ENCODE measurements at places on chromosomes 3 and 15.

- DNase-seq: no peak
Observed at GRCh38 chr3:49805367-49805782, 2.3 kb downstream of the INKA1 start.

DNA sequence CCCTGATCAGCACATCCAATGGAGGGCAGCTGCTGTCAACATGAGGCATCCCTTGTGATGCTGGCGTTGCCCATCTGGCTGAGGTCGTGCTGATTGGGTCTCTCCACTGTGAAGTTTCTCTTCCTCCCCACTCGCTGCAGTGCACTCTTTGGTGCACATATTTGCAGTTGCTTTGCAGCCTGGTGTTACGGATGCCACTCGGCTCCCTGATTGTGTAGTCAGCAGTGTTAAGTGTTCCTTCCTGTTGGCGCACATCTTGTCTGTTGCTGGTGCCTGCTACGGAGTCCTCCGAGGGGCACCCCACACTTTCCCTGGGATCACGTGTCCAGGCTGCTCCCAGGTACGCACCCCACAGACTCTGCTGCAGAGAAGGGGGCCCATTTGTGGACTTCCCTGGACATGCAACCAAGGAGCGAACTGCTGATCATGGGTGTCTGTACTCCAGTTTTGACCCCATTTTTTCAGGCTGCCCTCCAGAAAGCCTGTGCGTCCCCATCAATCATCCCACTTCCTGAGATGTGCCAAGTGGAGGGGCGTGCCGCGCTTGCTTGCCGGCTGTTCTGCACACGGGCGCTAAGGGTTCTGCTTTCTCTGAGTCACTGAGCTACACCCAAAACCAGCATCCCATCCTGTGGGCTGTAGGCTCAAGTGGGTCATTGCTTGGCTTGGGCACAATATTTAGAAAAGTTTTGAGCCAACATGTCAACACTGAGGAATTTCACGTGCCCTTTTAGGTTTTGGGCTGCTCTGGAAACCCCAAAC lies 98.6 kb downstream of the FBLN2 start:
- no peak for DNase-seq

- no peak for DNase-seq
Observed at GRCh38 chr15:64158363-64159134, 4.3 kb downstream of the PPIB start.

- DNase-seq: no peak
Observed at GRCh38 chr3:170327040-170327808, 30.3 kb upstream of the SKIL start.

DNA sequence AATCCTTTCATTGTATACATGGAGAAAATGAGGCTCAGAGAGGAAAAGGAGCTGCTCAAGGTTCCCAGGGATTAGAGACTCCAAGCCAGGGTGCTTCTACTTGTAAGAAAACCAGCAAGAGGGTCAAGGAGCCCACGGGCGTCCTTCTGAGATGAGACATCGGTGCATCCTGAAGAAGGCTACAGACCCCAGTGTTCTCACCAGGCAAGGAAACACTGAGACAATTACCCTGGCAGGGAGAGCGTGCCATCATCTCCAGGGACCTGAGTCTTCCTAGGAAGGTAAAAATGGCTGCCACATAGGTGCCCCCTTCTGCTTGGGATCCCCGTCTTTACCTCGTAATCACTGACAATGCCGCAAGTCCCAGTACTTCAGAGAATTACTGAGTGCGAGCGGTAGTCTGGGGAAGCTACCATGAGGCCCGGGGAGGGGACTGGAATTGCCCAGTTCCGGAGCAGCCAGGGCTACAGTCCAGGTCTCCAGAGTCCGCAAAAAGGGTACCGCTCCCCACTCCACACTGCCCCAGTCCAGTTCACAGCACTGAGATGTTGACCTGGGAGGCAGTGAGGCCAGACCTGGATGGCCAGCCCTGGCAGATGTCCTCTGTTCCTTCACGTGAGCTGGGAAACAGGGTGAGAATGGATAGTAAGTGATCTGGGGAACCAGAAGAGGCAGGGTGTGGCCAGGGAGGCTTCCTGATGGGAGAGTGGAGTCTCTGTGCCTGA lies 164.7 kb upstream of the SMAD3 start:
- no peak for DNase-seq

DNA sequence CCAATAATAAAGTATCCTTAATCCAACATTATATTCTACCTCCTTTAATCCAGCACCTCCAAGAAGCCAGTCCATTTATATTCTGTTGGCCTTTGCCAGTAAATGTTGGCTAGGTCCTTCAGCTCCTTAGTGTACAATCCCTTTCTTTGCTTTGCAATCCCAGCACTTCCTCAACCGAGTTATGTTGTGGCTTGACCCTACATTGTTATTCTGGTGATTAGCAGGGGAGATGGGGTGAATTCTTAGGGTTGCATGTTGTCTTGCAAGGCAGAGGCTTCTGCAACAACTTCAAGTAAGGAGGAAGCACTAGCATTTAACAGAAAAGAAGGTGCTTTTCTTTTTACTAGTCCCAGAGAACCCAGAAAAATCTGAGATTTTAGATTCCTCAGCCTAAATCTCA lies 127.2 kb downstream of the CD47 start:
- DNase-seq: no peak

DNA sequence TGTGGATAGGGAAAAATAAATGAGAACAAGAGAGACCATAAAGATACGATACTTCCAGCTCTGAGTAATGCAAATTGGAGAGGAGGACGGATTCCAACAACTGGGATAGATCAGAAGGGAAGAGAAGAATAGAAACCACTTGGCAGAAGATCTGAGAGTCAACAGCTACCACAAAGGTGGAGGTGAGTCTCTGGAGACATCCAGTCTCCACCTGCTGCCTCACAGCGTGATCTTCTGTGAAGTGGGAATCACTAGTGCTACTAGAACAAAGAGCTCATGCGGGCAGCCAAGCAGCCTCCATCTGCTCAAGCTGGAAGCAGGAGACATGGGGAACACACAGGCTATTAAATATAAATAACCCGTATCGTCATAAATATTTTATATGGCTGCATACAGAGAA lies 558.5 kb upstream of the CFAP20DC start:
- DNase-seq: no peak
